ENCODE measurements at places on chromosomes 5 and 9.

DNA sequence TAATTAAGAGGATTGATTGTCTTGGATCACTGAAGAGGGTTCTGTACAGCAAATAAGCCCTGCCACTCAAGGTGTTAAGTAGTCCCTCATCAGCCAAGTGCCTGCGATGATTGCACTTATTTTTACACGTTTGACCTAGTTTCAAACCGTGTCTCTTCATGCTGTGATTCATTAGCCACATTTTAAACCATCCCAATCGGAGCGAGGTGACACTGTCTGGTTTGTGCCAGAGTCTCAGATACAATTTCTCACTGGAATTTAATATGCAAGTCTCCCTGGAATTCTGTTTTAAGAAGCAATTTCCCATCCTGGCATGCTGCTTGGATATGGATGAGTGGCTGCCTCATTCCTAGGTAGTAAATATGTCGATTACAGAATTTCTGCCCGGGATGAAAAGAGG is 1.6 kb downstream of the INSYN2B start:
- DNase-seq, result no peak

- DNase-seq, result no peak
Measured at GRCh38 chr5:43061352-43062075, 21.4 kb upstream of the ANXA2R start.

GRCh38 chr5:107275333-107275732 is 395.4 kb downstream of the EFNA5 start:
- DNase-seq, result no peak

DNA sequence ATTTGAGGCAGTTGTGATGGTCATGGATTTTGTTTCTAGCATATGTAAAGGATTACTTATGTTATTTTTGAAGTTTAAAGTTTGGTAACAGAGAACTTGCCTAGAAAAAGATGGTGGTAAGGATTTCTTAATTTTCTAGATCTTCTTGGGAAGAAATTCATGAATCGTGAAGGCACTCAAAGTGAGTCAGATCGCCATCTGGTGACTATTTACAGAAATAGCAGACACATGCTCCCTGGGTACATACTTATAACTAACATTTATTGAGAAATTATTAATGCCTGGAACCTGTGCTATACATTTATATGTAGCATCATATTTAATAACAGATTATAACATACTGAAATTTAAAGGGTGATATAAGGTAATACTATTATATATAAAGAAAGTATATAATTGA is 299.7 kb downstream of the IZUMO3 start:
- no peak for DNase-seq

- DNase-seq, result peak; percentile 93
Measured at GRCh38 chr9:33081128-33081851, 4.8 kb upstream of the SMU1 start.

- DNase-seq, result no peak
Measured at GRCh38 chr5:69374911-69375446, 5.4 kb downstream of the RAD17 start.

- no peak for DNase-seq
Measured at GRCh38 chr9:111916234-111916645, 19.6 kb downstream of the UGCG start.

DNA sequence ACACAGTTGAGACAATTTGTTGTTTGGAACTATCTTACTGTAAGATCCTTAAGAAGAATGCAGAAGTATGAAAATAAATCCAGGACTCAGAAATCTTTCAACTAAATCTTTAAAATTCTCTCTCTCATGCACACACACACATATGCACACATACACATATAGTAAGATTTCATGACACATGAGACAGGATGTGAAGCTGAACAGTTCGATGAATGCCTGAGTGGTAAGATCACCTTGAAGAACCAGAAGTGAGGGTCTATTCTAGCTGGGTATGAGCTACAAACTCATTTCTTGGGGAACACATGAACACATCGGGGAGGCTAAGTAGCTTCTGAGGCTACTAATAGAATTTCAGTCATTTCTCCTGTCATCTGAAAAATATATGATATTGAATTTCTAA is 153.6 kb downstream of the TMC1 start:
- DNase-seq, result no peak

DNA sequence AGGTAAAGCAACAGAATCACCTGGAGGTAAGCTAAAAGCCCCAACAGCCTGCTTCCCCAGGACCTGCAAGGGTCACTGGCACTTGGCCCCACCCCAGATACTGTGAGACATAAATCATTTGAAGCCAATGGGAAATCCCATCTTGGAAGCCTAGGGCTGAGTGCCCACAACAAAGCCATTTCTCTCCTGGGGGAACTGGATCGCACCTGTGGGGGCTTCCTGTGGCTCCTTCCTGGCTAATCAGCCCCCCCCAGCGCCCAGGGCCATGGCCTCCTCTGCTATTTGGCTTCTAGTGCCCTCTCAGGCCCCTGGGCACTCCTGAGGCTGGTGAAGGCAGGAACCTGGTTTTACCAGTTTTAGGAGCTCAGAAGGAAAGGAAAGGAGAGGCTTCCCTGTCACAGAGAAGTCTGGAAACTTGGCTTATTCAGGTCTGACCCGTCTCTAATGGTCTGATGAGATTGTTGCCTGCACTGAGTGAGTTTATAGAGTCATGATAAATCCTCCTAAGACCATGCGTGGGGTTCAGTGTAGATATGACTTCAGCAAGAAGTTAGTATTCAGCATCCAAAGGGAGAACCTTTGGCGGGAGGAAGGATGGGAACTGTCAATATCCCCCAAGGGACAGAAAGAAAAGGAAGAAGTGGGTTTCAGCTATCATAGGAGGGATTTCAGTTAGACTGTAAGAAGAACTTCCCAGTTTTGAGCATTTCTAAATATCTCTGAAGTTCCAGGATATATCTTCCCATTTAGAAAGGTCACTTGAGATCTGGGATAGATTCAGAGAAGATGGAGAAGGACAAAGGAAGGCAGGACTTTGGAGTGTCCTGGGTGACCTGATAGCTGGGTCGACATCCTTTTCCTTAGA is 1.2 kb downstream of the KCNMB1 start:
- DNase-seq, result no peak

GRCh38 chr9:108443019-108443633 is 412.7 kb downstream of the ACTL7B start:
- DNase-seq, result no peak

DNA sequence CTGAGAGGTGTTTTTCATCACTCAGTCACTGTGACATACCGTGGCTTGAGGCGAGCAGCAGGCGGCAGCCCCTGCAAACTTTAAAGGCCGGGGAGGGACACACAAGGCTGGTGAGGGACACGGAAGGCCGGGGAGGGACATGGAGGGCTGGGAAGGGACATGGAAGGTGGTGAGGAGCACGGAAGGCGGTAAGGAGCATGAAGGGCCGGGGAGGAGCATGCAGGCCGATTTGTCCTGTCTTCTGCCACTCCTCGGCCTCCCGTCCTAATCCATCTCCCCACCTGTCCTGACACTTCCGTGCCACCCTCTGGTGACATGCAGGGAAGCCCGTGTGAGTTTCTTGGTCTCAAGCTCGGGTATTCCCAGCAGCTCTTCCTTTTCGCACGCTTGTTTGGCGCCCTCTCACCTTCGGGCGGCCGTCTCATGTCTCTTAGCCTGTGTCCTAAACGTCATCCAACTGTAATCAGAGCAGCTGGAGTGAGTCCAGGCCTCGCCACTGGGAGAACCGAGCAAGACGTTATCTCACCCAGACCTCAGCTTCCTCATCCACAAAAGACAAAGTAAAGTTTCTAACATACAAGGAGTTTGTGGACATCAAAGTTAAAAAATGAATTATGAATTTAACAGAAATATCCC is 126.5 kb downstream of the MRPL36 start:
- no peak for DNase-seq

DNA sequence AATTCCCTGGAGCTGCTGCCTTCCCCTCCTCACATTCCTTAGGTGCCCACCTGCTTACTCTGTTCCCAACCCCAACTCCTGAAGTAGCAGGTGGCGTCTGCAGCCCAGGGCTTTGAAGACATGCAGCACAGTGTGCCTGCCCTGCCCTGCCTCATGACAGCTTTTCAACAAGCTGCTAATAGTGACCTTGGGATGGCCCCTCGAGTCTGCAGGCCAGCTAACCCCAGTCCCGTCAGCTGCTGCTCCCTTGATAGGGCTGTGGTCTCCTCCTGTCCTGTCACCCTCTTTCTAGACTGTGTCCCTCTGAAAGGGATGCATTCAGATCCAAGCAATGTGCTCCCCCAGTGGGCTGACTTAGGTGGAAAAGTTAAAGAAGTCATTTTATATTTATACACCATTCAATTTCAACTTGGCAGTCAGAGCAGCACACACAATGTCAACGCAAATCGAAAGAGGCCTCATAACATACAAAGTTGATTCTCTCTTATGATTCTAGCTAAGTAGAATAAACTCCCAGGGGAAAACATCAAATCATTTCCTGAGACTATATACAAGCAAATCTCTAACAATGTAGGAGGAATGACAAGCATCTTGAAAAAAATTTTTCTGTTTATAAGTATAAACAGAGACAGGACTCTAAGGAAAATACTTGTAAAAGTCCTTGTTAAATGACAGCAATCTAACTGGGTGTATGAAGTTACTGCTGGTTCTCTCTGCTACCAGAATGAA is 37.9 kb downstream of the ADRB2 start:
- DNase-seq, result no peak

- no peak for DNase-seq
Measured at GRCh38 chr9:37715260-37715659, 38.3 kb upstream of the TRMT10B start.

GRCh38 chr9:108296056-108296455 is 559.7 kb downstream of the ACTL7B start:
- DNase-seq, result no peak

DNA sequence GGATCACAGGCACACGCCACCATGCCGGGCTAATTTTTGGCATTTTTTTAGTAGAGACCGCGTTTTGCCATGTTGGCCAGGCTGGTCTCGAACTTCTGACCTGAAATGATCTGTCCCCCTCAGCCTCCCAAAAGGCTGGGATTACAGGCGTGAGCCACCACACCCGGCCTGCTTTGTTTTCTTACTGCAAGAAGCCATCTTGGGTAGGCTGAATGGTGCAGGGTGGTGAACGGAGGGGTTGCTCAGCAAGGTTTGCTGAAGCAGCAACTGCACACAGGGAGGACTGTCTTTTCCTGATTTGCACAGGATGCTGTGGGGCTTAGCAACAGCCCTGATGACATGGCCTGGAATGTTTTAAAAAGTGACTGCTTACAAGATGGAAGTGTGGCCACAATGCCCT is 10.7 kb downstream of the ZNF354B start:
- DNase-seq, result no peak

- peak; percentile 88 for DNase-seq
Measured at GRCh38 chr5:173573126-173573960, 43.1 kb downstream of the BOD1 start.

DNA sequence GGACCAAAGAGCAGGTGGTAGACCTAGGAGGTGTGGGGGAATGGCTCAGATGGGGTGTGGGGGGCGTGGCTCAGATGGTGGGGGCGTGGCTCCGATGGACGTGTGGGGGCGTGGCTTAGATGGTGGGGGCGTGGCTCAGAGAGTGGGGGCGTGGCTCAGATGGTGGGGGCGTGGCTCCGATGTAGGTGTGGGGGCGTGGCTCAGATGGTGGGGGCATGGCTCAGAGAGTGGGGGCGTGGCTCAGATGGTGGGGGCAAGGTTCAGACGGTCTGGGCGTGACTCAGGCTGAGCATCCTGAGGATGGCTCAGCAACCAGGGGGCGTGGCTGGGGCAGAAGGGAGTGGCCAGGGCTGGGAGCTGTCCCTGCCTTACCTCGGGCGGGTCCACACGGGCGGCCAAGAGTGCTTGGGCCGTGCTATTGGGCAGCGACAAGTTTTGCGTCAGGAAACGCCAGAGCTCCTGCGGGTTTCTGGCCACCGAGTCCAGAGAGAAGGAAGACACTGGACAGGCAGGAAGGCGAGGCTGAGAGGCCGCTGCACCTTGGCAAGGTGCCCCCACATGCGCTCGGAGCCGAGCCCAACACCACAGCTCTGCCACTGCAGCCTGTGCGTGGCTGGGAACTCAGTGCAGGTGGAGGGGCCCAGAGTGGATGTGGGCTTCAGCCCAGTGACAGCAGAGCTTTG is 5.9 kb downstream of the ABCA2 start:
- no peak for DNase-seq

DNA sequence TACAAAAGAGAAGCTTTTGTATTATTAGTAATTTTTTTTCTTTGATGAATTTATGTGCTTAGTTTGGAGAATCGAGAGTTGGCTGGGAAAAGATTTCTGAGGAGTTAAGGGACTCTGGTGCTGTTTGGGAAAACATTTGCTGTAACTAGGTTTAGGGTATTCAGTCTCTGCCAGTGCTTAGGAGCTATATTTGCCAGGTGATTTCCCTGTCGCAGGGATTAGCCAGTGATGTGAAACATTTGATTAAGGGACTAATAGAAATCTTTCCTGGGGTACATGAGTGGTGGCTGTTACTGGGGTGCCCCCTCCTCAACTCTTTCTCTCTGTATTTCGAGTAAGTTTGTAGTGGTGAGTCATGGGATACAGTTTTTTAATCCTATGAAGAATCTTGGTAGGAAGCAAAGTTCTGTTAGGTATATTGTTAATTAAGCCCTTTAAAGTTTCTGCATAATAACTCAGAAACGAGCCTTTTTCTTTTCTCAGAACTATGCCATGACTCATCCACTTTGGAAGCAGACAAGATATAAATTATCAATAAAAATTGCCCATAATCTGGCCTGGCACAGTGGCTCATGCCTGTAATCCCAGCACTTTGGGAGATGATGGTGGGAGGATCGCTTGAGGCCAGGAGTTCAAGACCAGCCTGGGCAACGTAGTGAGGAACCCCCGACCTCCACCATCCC is 18.6 kb downstream of the RGMB start:
- DNase-seq, result peak; percentile 44

GRCh38 chr9:128771745-128772519 is at the start of gene ZER1:
Gene ZER1 (minus strand): TSS chr9:128771927. CDS start chr9:128755565, 16,362 bp downstream.
- DNase-seq, result peak; percentile 96

GRCh38 chr5:112316006-112316405 is 103.1 kb downstream of the EPB41L4A start:
- no peak for DNase-seq

DNA sequence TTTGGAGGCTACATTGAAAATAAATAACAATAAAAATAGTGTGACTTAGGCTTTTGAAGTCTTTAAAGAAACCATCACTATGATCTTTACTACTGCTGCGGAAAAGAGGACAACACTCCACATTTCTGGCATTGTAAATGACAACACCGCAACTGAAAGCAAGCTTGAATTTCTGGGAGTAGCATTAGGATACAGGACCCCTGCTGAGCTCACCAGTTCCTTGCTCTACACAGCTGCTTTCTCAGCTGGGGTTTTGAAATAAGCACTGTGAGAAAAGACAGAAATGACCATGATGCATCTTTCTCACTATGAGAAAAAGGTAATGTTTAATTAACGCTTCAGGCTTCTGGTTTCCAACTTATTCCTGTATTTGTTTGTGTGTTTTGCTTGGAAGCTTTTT is 168.0 kb downstream of the TAF11L14 start:
- no peak for DNase-seq

All from muscle of back (tissue), 13 donors.